Stimulated activated memory B cell treated with anti-CD40 and anti-IgM and Interleukin-4, amounts not matched to agents 10 μg/mL and 1 μg/mL and 100 μg/mL, for 72 hours (primary cell): ENCODE measurements at places on chromosomes 7 and 10.

GRCh38 chr10:130180416-130180815 is 44.2 kb downstream of the GLRX3 start:
- ATAC-seq, result no peak

DNA sequence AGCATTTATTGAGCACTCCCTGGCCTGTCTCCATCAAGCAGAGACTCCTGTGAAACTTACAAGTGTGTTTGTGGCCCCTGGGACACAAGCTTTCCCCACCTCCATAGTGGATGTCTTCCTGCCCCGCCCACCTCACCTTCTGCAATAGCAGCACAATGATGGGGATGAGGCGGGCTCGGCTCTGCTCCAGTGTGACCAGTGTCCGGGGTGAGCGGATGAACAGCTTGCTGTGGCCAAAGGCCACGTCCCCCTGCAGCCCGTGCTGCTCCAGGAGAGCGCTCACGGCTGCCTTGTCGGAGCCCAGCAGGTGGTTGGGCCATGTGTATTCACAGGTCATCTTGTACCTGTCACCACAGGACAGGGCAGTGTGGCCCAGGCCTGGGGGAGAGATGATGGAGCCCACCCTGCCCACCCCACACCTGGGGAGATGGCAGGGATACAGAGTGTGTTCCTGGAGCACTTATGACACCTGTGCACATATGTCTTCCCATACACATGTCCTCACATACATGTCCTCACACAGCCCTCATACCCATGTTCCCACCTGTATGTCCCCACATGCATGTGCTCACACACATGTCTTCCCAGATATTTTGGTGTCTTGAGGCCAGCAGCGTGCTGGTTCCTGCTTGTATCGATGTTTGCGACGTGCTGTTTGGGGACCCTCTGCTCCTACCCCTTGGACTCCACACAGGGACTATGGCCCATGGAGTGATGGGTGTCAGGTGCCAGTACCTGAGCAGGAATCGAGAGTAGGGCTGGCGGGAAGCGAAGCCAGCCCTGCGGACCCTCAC is 12.7 kb downstream of the MYO1G start:
- no peak for ATAC-seq

DNA sequence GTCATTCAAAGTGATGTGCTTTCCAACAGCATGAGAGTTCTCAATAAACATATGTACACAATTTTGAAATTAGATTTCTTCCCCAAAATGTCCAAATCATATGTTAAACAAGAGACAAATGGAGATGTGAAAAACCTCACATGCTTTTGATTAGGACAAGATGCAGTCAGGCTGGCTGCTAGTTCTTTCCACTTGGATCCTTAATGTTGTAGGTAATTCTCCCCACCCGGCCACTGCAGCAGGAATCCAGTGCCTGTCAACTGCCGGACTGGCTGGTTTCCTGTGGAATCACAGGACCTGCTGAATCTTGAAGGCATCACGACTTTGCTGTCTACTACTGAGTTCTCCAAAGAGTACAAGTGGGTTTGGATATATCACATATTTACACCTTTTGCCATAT is 138.6 kb upstream of the AKR1E2 start:
- ATAC-seq, result no peak

- no peak for ATAC-seq
Measured at GRCh38 chr7:118753479-118753878, 529.0 kb downstream of the ANKRD7 start.

- no peak for ATAC-seq
Measured at GRCh38 chr7:51121931-51122425, 194.6 kb downstream of the COBL start.

GRCh38 chr7:157309988-157310668 is 26.7 kb upstream of the DNAJB6 start:
- ATAC-seq, result no peak

DNA sequence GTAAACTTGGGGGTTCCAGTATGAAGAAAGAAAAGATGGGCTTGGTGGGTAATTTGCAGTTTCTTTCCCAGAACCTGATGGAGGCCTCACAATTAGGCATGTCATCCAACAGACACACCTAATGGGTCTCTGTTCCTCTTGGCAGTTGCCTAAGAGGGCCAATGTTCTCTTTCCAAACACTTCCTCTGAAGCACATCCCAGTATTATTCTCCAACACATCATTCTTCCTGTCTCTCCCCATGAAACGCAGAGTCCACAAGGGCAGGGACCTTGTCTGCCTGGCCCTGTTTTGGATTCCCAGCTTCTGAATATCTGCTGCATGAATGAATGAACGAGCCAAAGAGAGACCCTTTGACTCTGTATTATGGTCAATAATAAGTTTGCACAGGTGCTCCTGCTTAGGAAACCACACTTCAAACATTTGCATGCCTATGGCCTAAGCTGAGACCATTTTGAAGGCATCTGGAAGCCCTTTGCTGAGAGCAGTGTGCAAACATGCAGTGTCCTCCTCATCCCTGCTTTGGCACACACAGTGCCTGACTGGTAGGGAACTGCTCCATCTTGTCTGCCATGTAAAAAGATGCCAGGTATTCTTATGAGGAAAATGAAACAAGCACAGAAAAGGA is 100.9 kb upstream of the CHST15 start:
- ATAC-seq, result no peak

- no peak for ATAC-seq
Measured at GRCh38 chr7:90404777-90405176, 1.5 kb downstream of the CLDN12 start.

- no peak for ATAC-seq
Measured at GRCh38 chr7:143909863-143910262, 7.9 kb upstream of the TCAF1 start.

GRCh38 chr10:63573068-63573697 is 52.0 kb downstream of the REEP3 start:
- ATAC-seq, result no peak

DNA sequence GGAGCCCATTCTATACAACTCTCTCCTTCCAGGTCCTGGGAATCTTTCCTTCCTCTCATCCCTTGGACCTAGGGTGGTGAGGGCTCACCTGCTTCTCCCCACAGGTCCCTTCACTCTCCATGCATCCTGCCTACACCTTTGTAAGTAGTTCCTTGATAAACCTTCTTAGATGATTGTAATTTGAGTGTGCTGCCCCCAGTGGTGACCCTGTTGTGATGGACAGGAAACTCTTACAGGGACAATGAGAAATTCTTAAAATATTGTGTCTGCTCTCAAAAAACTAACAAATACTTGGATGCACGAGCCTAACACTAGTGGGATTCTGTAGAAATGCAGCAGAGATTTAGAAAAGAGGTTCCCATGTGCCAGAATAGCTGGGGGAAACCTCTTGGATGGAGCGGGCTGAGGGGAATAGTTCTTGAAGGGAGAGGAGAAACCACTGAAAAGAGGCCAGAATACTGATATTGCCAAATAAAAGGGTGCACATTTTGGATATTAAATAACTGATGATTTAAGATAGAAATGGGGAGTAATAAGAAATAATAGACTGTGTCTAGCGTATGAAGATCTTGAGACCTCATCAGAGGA is 6.7 kb upstream of the PAXIP1 start:
- ATAC-seq, result peak; percentile 39

GRCh38 chr7:37289781-37290180 is 158.9 kb downstream of the ELMO1 start:
- no peak for ATAC-seq

DNA sequence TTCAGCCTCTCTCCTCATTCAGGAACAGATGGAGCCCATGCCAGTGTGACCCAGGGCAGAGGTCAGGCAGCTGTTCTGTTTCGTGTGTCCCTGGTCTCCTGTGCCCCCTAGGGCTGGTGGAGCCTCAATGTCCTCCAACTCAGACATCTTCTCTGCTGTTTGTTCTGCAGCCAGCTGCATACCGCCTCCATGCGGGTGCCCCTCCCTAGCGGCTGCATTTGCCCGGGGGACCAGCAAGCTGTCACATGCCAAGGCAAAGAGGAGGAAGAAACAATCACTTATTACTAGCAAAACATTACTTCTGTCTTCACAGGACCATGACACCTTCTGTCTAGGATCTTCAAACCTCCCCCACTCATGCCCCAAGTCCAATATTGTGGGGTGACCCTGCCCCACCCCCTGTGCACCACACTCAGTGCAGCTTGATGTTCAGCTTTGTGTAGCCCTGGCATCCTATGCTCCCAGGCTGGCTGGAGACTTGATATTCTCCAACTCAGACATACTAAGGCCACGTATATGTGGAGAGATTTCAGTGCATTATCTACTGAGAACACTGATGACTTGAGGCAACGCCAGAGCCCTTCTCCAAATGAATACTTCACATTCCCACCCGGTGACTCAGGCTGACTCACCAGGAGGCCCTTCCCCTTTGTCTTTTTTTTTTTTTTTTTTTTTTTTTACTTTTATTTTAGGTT is 188.9 kb downstream of the SKIDA1 start:
- no peak for ATAC-seq

GRCh38 chr10:68235111-68235510 is 3.2 kb upstream of the ATOH7 start:
- ATAC-seq, result no peak

GRCh38 chr10:94315024-94315451 is 47.7 kb downstream of the NOC3L start:
- ATAC-seq, result no peak

DNA sequence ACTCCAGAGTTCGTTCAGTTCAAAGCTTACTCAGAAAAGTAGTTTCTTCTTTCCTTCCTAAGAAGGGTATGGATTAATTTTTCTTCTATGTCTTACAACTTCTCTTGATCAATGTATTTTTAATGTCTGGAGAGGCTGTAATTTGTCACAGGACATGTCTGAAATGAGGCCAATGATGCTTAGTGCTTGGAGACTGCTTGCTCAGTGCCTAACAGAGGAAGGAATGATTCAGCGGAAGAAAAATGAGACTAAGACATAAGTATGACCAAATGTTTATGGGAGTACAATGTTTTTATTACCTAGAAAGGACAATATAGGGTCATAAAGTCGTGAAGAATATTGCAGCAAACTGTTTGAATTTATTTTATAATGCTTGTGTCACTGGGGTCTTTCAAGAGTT is 43.3 kb downstream of the GPR37 start:
- ATAC-seq, result no peak

GRCh38 chr10:70668454-70668970 is 3.8 kb upstream of the ADAMTS14 start:
- ATAC-seq, result no peak

- no peak for ATAC-seq
Measured at GRCh38 chr10:36183056-36183455, 541.0 kb upstream of the FZD8 start.

DNA sequence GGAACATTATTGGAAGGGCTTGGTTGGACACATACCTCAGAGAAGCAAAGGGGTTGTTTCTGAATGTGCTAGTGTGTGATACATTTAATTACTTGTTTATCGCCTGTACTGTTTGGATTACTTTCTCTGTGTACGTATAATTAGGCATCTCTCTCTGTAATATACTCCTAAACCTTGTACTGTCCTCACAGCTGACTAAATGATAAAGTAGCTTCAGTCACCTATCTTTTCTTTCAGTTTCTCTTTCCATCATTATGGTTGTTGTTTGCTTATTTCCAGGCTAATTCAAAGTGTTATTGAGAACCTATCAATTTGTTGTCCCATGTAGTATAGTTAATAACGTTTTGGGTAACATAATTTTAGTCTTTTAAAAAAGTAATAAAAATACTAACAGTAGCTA is 34.0 kb downstream of the MXI1 start:
- ATAC-seq, result no peak

GRCh38 chr7:108311446-108312168 is 144.6 kb downstream of the NRCAM start:
- peak; percentile 58 for ATAC-seq

GRCh38 chr7:51481421-51481820 is 164.8 kb upstream of the COBL start:
- no peak for ATAC-seq

DNA sequence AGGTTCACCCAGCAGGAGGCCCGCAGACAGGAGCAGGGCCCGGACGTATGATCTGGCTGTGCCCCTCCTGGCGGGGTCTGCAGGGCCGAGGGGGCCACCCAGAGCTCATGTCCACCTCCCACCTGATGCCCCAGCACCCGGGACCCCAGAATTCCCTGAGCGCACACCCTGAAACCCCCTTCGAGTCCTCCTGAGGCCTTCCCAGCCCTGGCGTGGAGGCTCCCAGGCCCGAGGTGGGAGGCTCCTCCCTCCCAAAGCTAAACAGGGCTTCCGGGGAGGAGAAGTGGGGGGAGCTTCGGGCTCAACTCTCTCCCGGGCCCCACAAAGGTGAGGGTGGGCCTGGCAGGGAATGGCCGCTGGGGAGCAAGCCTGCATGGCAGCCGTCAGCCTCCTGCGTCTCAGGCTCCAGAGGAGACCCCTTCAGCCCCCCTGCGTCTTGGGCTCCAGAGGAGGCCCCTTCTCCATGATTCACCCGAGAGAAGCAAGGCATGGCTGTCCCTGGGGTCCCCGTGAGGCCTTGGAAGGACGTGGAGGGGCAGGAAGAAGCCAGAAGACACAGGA is 30.2 kb downstream of the MICALL2 start:
- ATAC-seq, result no peak

DNA sequence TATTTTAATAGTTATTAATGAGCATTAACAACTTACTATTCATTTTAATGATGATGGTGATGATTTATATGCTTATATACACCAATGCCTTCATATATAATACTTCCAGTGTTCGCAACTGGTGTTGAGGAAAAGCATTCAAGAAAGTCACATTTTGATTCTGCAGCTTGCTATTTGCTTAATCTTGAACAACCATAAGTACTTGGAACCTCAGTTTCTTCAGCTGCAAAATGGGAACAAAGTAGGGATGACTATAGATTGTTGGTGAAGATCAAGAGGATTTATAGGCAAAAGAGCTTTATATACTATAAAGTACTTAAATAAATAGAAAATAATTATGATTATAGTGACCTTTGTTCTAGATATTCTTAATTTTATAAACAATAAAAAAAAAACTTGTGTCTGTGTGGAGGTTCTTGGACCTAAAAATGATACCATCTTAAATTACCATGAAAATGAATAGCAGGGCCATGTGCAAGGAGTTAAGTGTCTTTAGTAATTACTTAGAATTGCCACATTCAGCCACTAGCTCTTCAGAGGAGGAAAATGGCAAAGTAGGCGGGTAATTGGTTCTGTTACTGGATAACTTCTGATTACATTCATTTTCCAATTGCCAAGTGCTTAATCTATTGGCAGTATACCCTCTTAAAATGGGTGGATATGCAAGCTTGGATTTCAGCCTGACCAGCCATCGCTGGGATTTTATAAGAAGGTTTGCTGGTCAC is 4.5 kb downstream of the ARID5B start:
- ATAC-seq, result no peak

DNA sequence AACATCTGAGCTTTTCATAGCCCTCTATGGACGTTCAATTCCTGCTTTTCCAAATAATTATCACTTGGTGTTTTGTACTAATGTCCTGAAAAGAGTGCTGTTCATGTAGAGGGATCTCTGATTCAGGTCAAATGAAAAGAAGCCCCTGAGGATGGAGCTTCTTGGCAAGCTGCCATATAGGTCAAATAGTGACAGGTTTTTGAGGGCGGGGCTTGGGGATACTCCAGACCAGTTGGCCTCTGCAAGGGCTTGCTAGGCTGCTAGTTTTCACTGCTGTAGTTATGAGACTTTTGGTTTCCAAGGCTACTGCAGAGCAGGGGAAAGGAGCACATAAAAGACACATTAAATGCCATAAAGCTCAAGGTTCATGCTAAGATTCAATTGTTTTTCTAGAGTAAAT is 257.2 kb upstream of the CACNA2D1 start:
- ATAC-seq, result no peak

- ATAC-seq, result no peak
Measured at GRCh38 chr10:16964576-16965343, 147.5 kb upstream of the RSU1 start.
